ENCODE measurements at places on chromosomes 7 and 10.

GRCh38 chr10:80458263-80458625 is 4.1 kb downstream of the TSPAN14 start:
- DNase-seq = no peak

DNA sequence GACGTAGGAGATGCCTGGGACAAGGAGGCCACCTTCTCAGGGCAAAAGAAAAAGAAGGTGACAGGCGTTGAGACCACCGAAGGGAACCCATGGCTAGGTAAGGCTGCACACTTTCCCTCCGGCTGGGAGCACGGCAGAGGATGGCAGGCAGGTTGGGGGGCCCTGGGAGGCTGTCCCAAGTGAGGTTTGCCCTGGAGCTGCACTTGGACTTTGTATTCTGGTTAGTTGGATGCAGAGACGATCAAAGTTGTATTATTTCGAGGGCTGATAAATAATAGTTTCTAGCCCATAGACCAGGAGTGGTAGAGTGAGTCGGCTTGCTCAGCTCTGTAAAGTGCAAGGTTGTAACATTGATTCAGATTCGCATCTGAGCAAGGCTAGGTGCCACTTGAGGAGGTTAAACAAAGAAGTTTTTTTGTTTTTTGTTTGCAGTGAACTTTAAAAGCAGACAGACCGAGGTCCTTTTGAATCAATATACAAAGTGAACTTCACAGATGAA is 608 bp downstream of the ENTPD7 start:
- no peak for DNase-seq

GRCh38 chr10:60573336-60573735 is 183.7 kb upstream of the ANK3 start:
- DNase-seq = no peak

GRCh38 chr10:126169899-126170298 is 218.4 kb downstream of the ADAM12 start:
- DNase-seq = no peak

DNA sequence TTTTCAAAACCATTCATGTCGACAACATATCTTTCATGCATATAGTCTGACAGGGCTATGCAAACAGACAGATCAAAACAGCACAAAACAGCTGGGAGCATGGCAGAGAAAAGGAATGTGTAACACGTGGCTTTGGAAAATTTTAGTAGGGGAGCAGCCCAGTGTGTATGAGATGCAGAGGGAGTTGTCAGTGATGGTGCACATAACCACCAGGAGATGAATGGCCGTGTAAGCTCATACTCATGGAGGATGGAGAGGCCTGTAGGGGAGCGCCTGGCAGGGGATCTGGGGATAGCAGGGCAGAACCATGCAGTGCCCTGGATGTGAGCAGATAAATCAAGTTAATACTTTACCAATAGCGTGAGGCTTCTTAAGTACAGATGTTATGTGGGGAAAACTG is 45.7 kb downstream of the RHOBTB1 start:
- DNase-seq = peak; percentile 11

DNA sequence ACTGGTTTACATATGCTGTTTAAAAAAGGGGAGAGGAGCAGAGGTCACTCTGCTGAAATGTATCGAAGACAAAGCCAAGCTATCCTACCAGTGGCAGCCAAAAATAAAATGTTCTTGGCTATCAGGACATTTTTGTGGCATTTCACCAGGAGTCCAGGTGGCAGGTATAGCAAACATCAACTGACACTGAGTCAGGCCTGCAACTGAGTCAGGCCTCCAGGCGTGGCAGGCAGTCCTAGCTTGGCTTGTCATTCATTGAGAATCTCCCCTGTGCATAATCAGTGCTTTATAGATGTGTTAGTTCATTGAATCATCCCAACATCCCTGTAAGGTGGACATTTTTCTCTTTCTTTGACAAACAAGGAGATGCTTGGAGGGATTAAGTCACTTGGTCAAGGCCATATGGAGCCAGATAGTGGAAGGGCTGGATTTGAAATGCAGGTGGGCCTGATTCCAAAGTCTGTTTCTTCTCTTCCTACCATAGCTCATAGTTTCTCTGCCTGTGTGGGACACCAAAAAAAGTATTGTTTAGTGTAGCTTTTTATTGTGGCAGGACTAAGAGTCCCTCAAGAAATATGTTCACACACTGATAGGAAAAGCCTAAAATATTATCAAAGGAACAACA is 4.3 kb downstream of the DYNC1I1 start:
- no peak for DNase-seq

DNA sequence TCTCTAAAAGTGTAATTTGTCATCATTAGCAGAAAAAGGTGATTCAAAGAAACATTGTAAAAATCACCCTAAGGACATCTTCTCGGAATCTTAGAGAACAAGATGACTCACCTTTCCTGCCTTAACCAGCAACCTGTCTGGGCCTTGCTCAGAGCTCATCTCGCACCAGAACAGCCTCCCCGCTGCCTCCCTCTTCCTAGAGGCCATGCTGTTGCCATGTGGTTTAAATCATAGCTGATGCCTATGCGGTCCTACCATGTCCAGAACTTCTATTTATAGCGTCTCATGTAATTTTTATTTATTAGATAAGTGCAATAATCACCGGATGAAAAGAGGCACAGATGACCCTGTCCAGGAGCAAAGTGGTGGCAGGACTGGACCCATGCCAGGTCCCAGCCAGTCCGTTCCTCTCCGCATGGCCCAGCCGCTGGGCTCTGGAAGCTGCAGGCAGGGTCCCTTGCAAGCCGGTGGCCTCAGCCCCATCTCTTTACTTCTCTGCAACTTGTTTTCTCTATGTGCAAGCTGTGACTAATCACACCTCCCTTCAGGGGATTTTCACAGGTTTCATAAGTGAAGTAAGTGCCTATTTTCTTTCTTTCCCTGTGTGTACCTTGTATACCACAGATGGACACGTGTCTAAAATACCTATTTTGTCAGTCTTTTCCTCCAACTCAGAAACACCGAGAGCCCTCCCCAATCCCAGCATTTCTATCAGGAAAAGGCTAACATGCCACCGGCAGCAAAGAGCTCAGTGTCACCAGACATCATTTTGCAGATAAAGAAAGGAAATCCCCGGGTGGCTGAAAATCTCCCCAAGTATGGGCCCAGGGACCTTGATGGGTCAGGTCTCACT is 27.1 kb downstream of the KLF6 start:
- no peak for DNase-seq

- DNase-seq = no peak
Observed at GRCh38 chr7:81331061-81332018, 412.5 kb upstream of the SEMA3C start.

DNA sequence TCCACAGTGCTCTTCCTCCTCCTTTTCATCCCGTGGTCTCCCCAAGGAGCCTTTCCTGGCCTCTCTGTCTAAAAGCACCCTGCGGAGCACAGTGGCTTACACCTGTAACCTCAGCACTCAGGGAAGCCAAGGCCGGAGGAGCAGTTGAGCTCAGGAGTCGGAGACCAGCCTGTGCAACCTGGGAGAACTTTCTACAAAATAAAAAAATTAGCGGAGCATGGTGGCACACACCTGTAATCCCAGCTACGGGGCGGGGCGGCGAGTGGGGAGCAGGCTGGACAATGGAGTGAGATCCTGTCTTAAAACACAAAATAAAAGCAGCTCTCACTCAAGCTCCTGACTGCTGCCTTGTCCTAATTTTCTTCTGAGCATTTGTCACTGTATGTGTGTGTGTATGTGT is 1.4 kb upstream of the COBL start:
- DNase-seq = no peak

DNA sequence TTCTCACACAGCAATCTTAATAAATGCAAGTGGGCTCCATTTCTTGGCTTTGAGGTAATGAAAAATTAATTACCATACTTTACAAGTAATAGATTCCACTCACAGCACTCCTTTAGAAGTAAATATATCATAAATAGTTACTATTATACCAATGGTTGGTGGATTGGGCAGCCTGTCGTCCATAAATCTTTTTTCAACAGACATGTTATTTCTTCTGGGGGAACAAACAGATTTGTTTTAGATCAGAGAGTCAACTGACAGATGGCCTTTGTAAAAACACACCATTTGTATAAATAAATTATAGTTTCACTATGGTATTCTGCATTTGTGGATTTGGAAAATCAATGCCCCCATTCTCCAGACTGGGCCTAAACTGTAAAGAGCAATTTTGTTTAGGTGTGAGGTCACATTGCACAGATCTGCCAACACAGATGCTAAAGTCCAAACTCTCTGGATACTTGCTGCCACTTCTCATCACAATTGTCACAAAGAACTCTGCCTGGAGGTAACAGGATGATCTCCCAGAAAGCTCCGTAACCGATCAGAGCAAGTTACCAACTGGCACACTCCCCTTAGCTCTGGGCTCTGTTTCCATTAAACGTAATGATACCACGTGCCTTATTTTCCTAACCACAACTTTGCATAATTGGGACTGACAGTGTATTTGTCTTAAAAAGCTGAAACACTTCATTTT is 4.5 kb upstream of the MACROH2A2 start:
- no peak for DNase-seq

- peak; percentile 66 for DNase-seq
Observed at GRCh38 chr7:151051108-151051507, 2.8 kb downstream of the ASIC3 start.

DNA sequence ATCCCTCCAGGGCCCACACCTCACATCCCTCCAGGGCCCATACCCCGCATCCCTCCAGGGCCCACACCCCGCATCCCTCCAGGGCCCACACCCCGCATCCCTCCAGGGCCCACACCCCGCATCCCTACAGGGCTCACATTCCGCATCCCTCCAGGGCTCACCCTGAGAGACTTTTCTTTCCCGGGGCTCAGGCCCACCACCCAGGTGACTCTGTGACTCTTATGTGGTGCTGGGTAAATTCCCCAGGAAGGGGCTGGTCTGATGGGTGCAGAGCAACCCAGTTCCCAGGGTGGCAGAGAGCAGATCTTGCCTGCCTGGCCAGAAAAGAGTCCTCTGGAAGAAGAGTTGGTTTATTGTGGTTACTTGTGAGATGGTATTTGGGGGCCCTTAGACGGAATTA is 290.7 kb downstream of the TCERG1L start:
- DNase-seq = no peak
